ENCODE measurements at places on chromosomes 2 and 18.

DNA sequence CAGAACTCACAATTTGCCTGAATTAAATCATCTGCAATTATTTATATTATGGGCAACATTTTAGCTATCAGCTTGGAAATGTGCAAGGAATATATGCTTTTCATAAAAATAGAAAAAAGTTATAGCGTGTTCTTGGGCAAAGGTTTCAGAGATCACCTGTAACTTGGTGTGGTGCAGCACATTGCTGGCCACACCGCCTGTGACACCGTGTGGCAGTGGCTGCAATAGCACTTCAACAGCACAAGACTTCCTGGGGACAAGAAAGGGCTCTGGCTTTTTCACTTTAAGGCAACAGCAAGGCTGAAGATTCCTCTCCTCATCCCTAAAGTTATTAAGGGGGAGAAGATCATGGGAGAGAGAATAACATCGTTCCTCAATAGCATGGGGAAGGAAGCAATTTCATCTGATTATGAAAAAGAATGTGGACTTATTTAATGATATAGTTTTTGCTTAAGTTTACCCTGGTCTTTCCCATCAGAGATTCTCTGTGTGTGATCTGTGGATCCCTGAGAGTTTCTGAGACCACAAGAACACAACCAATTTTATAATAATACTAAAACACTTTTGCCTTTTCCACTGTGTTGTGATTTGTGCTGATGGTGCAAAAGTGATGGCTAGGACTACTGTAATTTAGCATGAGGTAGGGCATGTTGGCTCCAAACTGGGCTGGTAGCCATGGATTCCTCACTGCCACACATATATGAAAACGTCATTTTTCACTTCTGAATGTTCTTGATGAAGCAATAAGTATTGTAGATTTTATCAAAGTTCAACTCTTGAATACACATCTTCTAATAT, 15.0 kb upstream of the SERPINB3 start:
- DNase-seq: no peak

DNA sequence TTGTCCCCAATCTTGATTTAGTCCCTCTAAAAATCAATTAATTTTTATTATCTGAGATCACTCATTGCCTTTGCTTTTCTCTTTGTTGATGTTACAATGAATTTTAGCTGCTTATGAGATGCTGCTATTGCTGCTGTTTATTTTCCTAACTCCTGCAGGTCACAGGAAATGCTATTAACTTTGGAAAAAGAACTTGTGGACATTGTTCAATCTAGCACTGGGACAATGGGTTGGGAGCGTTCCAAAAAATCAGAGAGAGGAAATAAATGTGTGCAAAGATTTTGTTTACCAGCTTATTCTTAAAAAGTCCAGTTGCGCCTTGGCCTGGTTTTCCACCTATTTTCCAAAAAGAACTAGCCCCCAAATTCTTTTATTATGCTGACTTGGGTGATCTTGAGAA, 268.3 kb downstream of the PTH2R start:
- no peak for DNase-seq

DNA sequence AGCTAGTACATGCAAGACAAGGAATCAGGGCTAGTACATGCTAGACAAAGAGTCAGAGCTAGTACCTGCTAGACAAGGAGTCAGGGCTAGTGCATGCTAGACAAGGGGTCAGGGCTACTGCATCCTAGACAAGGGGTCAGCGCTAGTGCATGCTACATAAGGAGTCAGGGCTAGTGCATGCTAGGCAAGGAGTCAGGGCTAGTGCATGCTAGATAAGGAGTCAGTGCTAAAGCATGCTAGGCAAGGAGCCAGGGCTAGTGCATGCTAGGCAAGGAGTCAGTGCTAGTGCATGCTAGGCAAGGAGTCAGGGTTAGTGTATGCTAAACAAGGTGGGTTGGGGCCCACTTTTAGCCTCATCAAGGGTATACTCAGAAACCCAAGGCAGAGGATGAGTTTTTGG, 90.1 kb upstream of the FAM136A start:
- DNase-seq: no peak

GRCh38 chr18:3104190-3105054, 91.5 kb upstream of the LPIN2 start:
- no peak for DNase-seq

DNA sequence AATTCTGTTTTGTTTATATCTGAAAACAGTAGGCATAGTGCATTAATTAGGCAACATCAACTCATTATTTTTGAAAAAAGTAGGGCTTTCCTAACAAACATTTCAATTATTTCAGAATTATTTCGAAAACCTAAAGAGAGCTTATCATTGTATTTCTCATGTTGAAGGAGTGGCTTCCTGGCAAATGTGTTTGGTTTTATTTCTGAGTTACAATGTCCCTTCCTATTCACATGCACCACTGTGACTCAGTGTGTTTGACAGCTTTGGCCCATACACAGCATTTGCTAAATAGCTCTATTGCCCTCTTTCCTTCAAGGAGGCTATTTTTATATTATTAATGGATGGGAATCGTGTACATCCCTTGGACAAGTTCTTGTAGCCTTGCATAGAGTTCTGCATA, 205.9 kb downstream of the PTGR3 start:
- no peak for DNase-seq

DNA sequence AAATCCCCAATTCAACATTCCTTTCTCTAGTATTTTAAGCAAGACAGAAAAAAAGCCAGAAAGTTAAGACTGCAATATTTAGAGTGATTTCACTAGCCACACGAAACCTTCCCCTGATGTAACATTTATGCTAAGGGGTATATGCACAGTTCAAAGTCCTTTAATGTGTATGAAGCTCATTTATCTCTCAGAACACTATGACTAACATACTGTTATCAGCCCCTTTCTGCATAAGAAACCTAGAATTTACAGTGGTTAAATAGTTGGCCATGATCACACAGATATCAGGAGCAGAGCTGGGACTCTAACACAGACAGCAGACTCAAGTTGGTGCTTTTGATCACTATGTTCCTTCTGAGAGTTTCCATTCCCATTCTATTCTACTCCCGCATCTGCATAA, 185.5 kb downstream of the CDH2 start:
- DNase-seq: no peak

DNA sequence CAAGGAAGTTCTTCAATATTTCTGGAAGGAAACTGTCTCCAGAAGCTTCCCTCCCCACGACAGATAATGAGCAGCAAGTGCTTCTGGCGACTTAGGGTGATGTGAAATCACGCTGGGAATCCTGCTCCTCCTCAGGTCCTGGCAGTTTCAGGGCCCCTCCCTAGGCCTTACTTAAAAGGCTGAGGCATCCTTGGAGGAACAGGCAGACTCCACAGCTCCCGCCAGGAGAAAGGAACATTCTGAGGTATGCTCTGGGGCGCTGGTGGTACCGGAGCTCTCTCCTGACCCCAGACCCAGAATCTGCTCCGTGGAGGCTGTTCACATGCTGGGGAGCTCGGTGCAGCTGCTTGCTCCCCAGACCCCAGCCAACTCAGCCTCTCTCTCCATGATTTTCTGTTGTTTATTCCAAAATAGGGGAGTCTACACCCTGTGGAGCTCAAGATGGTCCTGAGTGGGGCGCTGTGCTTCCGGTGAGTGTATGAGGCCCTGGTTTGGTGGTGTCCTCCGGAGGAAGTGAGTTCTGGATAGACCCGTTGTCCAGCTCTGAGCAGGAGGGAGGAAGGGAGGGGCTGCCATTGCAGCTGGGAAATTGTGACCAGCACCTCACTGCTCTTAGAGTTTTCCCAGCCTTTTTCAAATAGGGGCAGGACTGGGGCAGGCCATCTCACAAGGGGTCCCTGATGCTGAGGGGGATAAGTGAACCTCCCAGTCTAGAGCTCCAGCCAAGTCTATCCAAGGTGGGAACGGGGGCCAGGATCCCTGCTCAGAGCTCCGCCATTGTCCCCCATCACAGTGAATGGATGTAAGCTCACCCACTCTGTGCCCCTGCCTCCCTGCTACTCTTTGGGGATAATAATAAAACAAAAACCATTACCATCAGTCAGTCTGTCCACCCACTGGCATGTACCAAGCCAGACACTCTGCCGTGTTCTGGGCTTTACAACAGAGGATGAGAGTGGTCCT, at the start of gene IL36RN:
IL36RN (plus strand) TSS at position 201 of the 963 bp plus-strand sequence; CDS start at position 442, 241 bp downstream.
- no peak for DNase-seq

DNA sequence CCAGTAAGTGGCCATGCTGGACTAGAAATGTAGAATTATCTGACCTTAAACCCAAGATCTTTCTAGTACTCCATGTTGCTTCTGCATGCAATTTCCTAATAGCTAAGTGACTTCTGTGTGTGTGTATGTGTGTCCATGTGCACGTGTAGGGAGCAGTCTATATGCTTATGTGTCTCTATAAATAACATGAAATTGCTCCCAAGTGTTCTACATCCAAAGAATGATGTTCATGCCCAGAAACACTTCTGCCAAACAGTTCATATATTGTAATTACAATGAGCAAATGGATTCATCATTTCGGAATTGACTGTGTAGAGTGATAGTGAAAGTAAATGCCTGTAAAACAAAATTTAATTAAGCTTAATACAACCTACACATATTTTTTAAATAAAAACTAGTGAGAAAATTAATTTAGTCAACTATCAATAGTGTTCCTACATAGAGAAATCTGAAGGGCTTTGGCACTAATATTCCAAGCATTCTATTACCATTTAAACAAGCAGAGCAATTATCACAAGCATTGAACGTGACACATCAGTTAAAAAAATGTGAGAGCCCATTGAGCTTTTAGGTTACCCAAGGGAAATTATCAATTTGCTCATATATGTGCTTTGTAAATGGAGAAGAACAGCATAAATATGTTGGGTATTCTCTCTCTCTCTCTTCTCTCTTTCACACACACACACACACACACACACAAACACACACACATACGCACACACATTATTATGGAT, 1067.4 kb downstream of the CNTNAP5 start:
- no peak for DNase-seq

- DNase-seq: no peak
Observed at GRCh38 chr2:25276569-25277465, 64.9 kb downstream of the DNMT3A start.

GRCh38 chr18:35377875-35378573, 887 bp upstream of the ZNF396 start:
- no peak for DNase-seq

DNA sequence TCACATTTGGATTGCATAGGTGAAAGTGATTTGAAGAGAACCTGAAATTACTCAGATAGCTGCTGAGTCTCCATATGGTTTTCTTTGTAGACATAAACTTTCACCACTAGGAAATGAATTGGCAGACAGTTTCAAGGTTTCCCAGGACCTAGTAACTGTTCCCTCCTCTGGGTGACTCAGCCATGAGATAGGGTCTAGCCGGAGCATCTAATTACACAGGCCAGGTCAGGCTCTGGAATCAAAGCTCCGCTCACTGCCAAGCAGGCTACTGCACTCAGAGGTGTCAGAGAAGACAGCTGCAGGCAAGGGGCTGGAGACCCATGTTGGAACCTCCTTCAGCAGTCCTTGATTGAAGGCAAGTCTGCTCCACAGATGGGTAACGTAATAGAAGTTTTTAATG, 429.2 kb downstream of the TNS1 start:
- no peak for DNase-seq

GRCh38 chr2:239246723-239247122, 154.1 kb downstream of the HDAC4 start:
- DNase-seq: peak; percentile 24

DNA sequence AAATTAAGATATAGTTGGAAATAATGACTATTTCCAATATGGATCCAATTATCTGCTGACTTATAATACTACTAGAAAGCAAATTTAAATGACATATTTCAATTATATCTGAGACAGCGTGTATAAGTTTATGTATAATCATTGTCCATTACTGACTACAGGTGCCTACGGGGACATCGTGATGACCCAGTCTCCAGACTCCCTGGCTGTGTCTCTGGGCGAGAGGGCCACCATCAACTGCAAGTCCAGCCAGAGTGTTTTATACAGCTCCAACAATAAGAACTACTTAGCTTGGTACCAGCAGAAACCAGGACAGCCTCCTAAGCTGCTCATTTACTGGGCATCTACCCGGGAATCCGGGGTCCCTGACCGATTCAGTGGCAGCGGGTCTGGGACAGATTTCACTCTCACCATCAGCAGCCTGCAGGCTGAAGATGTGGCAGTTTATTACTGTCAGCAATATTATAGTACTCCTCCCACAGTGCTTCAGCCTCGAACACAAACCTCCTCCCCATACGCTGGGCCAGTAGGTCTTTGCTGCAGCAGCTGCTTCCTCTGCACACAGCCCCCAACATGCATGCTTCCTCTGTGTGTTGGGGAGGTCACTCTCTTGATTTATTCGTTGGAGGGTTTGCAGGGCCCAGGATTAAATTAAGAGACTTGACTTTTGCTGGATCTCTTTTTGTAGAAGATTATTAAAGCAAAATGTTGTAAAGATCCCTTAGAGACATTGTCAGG, 194.4 kb downstream of the RPIA start:
- DNase-seq: no peak

DNA sequence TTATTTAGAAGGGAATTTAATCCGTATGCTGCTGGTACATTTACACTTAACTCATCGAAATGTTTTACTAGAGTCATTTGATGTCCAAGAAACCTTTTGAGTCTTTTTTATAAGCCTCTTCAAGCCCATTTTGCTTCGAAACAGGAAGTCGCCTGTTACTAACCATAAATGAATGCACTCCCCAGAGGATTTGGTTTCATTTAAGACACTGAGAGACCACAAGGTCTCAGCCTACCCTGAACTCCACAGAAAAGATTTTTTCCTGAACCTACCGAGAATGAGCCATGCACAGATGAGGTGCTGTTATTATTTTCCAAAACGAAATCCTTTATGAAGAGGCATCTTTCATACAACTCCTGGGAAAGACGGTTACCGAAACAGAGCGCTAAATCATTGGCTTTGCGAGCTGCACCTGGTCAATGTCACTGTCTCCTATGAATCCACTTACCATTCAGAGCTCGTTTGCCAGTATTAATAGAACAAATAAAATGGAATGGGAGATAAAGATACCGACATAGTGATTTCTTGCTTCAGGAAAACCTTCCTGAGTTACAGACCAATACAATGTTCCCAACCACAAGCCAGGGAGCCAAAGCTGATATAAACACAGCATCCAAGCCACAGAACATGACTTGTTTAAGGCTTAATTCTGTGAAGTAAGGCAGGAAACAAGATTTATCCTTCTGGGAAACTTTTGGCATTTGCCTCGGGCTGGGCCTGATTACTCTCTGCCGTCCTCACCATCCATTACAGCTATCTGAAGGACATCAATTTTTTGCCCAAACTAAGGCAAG, 382.1 kb downstream of the OSR1 start:
- peak; percentile 87 for DNase-seq
